NT2/D1 (cell line): ENCODE measurements at places on chromosomes 1 and 21.

DNA sequence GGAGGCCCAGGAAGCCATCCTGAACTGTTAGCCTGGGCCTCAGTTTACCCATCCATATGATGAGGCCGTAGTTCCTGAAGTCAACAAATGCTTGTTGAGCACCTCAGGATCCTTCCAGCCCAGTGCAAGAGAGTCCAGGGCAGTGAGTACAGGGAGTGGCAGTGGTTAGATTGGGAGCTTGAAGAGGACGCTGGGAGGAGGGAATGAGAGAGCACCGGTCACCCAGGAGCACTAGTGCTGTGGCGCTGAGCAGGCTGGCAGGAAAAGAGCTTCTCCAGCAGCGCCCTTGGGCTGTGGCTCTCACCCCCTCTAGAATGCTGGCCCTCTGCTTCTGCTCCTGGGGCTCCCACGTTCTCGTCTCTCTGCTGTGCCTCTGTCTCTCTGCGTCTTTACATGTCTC lies 10.2 kb upstream of the SSBP3 start:
- no peak for DNase-seq

- DNase-seq = no peak
These were observed 34.1 kb downstream of the DDX20 start for GRCh38 chr1:111789666-111790316.

DNA sequence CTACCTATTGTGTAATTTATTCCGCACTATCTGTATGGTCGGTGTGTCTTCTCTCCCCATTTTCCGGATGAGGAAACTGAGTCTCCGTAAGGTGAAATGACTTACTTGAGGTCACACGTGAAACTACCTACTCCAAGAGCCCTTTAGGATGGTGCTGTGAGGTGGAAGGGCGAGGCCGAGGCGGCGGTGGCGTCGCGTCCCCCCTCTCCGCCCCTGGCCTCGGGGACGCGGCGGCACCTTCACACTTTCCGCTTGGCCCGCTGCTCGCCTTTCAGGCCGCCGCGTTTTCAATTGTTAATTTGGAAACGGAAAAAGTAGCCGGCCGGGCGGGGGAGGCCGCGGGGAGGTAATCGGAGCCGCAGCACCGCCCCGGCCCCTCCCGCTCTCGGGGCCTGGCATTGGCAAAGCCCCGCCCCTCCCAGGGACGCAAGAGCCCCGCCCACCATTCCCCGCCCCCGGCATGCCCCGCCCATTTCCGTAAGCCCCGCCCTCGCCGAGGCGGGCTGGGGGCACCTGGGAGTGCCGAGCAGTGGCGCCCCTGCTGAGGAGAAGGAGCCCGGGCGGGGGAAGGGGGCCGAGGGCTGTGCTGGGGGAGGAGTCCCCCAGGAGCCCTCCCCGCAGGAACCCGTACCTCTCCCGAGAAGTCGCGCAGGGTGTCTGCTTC lies 18.6 kb downstream of the KCNQ4 start:
- peak; percentile 95 for DNase-seq

DNA sequence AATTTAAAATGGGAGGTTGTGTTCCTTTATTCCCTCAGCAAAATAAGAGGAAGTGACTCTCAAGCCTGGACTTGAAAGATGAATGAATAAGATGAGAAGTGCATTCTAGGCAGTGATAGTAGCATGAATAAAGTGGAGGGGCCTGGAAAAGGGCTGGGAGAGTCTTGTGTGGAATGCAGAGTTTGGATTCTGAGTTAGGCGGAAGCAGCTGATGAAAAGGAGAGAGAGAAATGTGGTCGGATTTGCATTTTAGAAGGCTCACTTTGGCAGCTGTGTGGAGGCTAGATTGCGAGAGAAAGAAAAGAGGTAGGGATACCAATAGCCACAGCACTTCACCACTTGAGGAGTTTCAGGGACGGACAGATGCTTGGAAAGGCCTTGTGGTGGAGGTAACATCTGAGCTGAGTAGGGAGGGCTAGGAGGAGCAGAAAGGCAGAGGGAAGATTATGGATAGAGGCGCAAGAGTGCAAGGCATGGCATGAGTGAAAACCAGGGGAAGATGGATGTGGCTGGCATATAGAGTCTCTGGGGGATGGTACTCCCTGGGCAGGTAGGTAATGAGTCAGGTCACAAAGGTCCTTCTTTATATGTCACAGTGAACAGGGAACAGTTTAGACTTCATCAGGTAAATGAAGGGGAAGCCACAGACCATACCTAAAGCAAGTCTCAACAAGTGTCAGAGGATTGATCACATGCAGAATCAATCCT lies 59.6 kb downstream of the ST3GAL3 start:
- DNase-seq = peak; percentile 72

GRCh38 chr1:1206966-1207531 lies 657 bp upstream of the TNFRSF18 start:
- DNase-seq = no peak
